ENCODE measurements at places on chromosomes 6 and 20. TPM values are rescaled to one million over a fixed set of nuclear protein-coding genes. Genes with fewer than 3 reads are reported as not detected.

DNA sequence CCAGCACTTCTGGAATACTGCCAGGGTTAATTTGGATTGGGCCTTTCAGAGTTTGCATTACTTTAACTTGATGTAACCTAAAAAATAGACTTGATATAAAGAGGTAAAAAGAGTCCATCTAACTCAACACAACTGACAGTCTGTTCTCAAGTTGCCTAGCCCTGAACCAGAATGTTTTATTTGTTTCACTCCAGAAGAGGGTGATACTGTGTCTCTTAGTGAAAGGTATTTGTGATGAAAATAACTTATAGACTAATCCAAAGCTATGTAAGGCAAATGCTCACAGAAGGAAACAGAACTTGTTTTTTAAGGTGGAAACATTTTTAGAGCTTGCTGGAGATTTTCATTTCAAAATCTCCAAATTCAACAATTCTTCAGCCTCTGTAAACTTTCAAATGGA lies 469.1 kb upstream of the RUNX2 start:
- no peak for DNase-seq

GRCh38 chr20:46299078-46299477 lies 9.2 kb downstream of the CDH22 start:
- no peak for DNase-seq

DNA sequence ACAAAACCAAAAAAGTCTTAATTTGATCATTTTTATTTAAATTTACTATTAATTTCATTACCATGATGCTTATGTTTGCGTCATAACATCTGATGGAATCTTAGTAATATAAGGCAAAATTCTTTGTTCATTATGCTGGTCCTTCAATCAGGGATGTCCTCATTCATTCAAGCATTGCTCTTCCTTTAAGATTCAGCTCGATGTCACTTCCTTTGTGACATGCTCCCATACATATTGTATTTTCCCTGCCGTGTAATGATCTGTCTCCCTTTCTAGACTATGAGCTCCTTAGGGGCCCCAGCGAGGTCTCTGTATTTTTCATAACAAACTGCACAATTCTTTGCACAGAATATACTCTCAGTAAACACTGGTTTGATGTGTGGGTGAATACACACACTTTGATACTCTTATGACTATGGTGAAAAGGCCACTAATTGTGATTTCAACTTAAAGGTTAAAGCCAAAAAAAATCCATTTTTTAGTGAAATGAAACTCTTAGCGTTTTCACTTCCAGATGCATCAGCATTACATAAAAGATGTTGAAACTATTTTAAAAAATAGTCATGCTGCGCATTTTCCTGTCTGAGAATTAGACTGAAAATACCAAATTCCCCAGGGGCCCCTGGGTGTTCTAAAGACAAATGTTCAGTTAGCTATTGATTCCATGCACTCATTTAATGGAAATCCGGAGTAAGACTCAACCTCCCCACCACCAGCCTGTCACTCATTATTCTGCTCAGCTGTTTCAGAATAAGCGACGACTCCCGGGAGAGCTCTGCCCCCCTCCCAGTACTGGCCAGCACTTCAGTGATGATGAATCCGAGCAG lies 169.7 kb downstream of the ATXN1 start:
- DNase-seq = no peak

DNA sequence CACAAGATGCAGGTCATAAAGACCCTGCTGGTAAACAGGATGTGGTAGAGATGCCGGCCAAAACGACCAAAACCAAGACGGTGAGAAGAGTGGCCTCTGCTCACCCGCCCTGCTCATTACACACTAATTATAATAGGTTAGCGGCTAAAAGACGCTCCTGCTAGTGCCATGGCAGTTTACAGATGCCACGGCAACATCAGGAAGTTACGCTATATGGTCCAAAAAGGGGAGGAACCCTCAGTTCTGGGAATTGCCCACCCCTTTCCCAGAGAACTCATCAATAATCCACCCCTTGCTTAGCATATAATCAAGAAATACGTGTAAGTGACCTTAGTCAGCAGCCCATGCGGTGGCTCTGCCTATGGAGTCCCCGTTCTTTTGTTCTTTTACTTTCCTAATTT lies 17.6 kb downstream of the BHLHE23 start:
- DNase-seq = no peak

DNA sequence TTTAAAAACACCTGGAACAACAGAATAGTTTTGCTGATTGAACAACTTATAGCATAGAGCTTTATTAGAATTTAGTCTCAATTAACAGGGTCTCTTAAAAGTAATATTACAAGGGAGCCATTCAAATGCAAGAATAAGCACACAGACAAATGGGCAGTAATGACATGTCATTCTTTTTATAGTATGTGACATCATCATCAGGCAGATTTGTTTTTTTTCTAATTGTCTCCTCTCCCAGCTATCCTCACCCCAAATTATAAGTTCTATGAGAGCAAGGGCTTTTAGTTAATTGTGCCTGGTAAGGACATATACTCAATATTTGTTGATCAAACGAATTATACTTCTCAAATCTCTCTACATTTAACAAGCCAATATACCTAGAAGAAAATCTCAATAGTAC lies 11.0 kb downstream of the PGM3 start:
- DNase-seq = no peak

- DNase-seq = no peak
These were observed 25.3 kb upstream of the TMEM217 start for GRCh38 chr6:37283268-37283667.

DNA sequence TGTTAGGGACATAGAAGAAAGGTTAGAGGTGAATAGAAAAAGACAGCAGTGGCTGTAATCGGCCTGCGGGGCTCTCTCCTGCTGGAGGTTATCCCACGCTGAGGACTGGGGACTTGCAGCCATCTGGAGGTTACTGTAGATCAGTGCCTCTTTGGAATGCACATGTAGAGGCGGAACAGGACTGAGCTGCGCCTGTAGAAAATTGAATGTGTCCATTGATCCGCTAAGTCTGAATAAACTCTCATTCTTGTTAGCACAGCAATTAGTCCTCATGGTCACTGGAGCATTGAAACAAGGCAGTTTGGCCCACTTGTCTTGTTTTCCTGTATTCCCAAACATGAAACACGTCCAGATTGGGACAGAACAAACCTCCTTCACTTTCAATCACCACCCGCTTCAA lies 46.3 kb upstream of the F13A1 start:
- no peak for DNase-seq

Gene PROKR2
- polyA plus RNA-seq = not detected

DNA sequence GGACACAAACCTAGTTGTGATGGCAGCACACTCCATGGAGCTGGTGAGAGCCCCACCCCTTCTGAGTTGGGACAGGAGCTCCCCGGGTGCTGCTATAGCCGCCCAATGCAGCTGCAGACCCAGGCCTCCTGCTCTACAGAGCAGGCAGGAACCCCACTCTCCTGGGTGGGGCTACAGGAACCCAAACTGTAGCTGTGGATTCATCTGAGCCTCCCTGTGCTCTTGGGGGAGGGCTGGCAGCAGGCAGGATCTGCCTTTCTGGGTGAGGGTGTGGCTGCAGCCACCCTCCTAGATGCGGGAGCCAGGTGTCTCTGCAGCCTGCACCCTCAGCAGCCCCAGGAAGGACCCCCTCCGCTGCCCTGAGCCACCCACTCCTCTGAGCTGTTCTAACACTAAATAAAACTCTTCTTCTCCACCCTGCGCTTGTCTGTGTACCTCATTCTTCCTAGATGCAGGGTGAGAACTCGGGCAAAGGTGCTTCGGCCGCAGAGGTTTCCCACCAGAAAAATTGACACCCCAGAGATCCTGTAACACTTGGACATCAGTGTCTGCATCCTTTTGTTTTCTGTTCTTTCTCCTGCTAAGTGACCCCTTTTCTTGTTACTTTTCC lies 55.2 kb upstream of the KIF13A start:
- no peak for DNase-seq

Gene TBX18
- polyA plus RNA-seq = 0.06 TPM

Gene GPR6
- not detected for polyA plus RNA-seq
